ENCODE measurements at places on chromosomes 3 and 15. TPM values are rescaled to one million over a fixed set of nuclear protein-coding genes. Genes with fewer than 3 reads are reported as not detected.

DNA sequence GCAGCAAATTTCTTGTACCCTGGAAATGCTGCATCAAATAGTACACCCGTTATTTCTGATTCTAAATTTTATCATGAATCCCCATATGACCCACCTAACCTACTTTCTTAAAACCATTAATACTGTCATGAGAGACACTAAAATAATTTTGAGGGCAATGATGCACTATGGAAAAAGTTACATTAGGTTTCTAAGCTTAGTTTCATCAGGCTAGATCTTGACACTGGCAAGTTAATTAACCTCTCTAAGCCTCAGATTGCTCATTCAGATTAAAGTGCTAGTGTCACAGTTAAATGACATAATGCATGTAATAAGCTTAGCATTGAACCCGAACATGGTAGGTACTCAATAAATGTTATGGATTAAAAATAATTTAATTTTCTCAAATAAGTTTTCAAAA is 8.2 kb downstream of the GOLIM4 start:
- no peak for DNase-seq

GRCh38 chr3:71304684-71305083 is 278.8 kb downstream of the FOXP1 start:
- DNase-seq = peak; percentile 63

DNA sequence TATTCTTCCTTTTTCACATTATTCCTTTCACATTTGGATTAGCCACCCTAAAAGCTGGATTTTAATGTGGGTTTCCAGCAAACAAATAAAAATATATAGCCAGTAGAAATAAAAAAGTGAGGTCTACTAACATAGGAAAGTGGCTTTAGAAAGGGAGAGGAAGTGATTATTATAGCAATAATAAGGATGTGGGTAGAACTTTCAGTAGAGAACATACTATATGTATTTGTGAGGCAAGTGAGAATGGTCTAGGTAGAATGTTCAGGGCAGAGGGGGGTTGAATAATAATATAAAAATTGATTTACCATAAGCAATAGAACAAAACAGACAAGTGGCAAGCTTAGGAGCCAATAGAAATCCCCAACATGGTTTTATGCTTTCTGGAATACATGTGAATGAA is 88.6 kb downstream of the NR1I2 start:
- no peak for DNase-seq

- DNase-seq = no peak
These were observed 1063.1 kb downstream of the NTRK3 start for GRCh38 chr15:87193481-87193880.

DNA sequence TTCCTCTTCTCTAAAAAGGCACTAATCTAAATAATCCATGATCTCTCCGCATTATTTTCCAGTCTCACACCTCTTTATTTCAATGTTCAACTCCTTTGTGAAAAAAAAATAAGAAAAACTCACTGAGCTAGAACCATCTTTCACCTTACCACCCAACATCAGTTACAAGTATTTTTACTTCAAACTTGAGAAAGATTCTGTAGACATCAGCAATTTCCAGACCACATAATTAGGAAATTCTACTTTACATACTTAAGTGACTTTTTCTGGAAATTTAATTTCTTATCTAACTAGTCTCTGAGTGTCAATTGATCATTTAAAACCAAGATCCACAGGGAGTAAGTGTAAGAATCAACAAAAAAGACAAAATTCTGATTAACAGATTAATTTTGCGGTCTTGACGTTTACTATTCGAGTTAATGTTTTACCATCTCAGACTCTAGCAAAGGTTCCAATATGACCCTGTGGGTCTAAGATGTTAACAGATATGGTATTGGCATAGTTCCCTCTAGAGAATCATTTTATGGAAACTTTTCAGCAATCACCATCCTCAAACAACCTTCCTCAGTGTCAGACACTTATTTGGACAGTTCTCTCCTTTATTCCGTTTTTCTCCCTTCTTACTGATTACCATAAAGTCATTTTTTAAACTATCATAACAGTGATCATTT is 5.1 kb downstream of the ATP13A3 start:
- DNase-seq = no peak

DNA sequence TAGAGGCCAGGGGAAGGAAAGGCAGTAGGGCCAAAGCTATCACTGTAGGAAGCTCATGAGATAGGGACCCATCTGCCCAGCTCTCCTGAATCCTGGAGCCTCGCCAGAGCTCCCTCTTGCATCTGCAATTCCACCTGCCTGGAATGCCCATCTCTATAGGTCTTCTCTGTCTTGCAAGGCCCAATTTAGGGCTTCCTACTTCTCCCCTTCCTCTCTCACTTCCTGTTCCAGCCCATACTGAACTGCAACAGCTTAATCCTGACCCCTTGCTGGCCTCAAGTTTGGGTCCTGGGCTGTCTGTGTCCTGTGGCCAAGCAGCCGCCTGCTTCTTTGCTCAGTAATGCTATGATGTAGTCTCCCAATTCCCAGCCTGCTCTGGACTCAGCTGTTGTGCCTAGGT is 3.6 kb upstream of the PTPN23 start:
- no peak for DNase-seq

- no peak for DNase-seq
These were observed 88.3 kb upstream of the CLSTN2 start for GRCh38 chr3:139846729-139847128.

DNA sequence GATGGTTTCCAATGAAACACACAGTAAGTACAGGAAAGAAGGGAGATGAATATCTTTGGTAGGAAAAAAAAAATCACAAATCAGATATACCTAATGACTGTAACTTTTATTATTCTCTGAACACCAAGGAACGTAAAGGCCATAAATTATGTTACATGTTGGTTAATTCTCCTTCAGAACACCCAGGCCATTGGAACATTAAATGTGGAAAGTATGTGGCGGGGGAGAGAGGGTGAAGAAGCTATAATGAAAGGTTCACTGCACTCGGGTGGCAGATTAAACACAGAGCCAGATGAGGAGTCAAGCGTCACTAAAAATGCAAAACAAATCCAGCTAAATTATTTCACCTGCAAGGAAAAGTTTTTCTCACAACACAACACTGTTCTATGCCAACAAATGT is 193.8 kb downstream of the FHIT start:
- DNase-seq = no peak

- no peak for DNase-seq
These were observed 529.2 kb downstream of the TUSC7 start for GRCh38 chr3:117238806-117239205.

- no peak for DNase-seq
These were observed 755.5 kb downstream of the GBE1 start for GRCh38 chr3:81005992-81006391.

DNA sequence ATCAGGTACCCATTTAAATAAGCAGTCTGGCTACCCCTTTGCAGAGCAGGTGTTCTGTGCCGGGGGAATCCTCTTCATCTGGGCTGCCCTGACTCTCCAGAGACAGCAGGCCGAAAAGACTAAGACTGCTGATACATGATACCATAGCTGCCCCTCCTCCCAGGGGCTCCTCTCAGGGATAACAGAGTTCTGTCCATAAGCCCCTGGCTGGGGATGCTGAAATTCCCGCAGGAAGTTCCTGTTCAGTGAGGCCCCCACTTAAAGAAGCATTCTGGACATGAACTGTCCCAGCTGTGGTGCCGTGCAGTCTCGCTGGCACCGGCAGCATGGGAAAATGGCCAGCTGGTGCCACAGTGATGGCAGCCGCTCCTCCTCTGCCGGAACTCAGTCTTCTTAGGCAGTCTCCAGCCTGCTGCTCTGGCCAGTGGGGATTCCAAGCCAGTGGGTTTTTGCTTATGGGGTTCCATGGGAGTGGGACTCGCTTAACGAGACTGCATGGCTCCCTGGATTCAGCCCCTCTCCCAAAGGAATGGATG is 1026.2 kb downstream of the NAALADL2 start:
- no peak for DNase-seq

DNA sequence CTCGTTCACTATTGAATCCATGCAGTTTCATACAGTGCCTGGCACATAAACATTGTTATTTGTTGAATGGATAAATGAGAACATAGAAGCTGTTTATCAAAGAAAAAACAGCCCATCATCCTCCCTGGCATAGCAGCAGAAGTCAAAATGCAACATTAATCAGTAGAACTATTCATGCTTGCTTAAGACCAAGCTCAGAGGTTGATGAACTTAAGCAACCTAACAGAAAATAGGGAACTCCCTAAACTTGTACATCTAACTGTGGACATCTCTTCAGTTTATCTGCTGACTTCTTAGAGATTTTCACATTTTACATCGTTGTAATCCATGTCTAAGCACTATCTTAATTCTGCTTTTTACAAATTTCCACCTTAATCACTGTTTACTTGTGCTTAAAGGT is 29.2 kb downstream of the SENP8 start:
- DNase-seq = no peak

GRCh38 chr3:67518236-67518635 is 136.2 kb downstream of the SUCLG2 start:
- DNase-seq = no peak

- no peak for DNase-seq
These were observed 41.5 kb upstream of the PSMD6 start for GRCh38 chr3:64064804-64065203.

- DNase-seq = no peak
These were observed 33.5 kb downstream of the CCDC13 start for GRCh38 chr3:42739401-42740158.

GRCh38 chr15:77160562-77161478 is 89.9 kb upstream of the TSPAN3 start:
- peak; percentile 64 for DNase-seq

DNA sequence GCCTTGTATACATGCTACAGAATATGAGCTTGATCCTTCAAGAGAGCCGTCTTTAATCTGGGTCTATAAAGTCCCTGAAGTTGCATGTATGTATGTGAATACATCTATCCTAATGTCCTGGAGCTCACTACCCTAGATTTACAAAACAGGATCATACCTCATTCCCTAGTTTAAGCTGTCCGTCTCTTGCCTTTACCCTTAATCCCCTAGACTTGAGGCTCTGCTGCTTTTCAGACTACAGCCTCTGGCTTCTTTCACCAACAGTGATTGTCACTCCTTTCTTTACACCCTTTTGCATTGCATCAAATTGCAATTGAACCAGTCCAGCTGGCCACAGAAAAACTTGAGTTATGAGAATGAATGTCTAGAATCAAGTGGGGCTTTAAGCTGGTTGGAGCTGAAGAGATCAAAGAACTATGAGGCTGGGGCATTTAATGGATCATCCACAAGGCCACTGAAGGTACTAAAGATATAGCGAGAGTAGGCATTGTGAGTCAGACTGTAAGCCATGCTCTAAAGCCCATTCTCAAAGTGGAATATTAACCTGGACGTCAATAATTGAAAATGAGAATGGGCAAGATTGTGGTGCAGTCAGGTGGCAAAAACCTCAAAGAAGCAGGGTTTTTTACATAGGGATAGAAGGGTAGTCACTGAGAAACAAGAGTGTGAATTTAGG is 12.3 kb upstream of the PLD1 start:
- no peak for DNase-seq

DNA sequence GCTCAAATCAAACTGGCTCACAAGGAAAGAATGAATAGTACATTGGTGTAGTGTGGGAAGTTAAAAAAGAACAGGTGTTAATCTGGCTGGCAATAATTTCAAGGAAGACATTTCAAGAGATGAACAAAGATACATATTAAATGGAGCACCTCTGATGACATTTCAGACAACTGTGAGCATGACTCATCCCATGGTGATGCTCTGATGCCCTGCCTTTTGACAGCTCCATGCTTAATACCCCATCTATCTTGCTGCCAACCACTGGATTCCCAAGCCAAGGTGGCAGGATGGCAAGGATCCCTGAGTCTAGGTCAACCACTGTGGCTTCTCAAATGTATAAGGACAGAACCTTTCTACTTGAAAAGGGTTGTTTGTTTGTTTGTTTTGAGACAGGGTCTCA is 29.3 kb downstream of the LRRC2 start:
- DNase-seq = no peak

DNA sequence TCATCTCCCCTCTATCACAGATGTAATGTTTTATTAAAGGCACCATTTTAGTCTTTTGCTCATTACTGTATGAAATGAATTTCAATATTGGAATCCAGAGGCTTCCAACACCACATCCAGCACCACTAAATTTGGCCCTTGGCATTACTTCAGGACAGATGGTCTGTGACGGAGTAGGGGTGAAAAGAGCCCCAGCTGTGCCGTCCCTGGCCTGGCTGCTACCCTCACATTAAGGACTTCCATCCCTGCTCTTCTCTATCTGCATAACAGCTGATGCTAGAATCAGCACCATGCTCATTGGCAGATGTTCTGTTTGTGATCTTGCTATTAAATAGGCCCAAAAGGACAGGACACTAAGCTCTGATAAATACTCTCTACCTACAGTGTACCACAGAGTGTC is 152.9 kb downstream of the IL1RAP start:
- DNase-seq = no peak

DNA sequence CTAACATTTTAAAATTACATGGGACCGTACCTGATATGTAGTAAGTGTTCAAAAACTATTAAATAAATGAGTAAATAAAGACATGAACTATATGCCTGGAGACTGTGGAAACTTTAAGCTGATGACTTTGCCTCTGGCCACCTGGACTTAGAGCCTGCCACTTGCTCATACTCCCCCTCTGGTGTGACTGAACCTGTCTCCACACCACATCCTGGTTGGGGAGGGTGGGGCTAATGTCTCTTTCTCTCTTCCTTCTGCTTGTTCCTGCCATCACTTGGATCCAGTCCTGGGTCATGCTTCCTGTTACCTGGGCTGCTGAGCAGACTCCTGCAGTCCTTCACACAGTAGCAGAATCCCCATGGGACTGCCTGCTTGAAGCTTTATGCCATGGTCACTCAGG is 8.2 kb upstream of the TMEM158 start:
- no peak for DNase-seq

The MASP1 gene
- polyA plus RNA-seq = 56.6 TPM

The GOLGA6L7 gene
- 0.18 TPM for polyA plus RNA-seq

The AADACL2 gene
- polyA plus RNA-seq = 0.01 TPM

The CLDN11 gene
- polyA plus RNA-seq = 5.0 TPM

The GUCA1C gene
- not detected for polyA plus RNA-seq

The GOLGA8H gene
- polyA plus RNA-seq = 0.28 TPM

The TMEM45A gene
- 10.6 TPM for polyA plus RNA-seq

The FSIP1 gene
- 0.78 TPM for polyA plus RNA-seq

The TMEM266 gene
- polyA plus RNA-seq = 1.3 TPM

The ADAMTSL3 gene
- polyA plus RNA-seq = 8.0 TPM

The A4GNT gene
- 0.07 TPM for polyA plus RNA-seq

The CDC25A gene
- polyA plus RNA-seq = 5.3 TPM

The CALML4 gene
- polyA plus RNA-seq = 170 TPM

The SCG3 gene
- polyA plus RNA-seq = 10.0 TPM

The PCOLCE2 gene
- 1.6 TPM for polyA plus RNA-seq

The FEZF2 gene
- not detected for polyA plus RNA-seq

The LMAN1L gene
- not detected for polyA plus RNA-seq

Data from large intestine (tissue), 12 donors.